Right hindlimb (tissue), 1 donor: ENCODE measurements at places on chromosomes 2 and 18.

DNA sequence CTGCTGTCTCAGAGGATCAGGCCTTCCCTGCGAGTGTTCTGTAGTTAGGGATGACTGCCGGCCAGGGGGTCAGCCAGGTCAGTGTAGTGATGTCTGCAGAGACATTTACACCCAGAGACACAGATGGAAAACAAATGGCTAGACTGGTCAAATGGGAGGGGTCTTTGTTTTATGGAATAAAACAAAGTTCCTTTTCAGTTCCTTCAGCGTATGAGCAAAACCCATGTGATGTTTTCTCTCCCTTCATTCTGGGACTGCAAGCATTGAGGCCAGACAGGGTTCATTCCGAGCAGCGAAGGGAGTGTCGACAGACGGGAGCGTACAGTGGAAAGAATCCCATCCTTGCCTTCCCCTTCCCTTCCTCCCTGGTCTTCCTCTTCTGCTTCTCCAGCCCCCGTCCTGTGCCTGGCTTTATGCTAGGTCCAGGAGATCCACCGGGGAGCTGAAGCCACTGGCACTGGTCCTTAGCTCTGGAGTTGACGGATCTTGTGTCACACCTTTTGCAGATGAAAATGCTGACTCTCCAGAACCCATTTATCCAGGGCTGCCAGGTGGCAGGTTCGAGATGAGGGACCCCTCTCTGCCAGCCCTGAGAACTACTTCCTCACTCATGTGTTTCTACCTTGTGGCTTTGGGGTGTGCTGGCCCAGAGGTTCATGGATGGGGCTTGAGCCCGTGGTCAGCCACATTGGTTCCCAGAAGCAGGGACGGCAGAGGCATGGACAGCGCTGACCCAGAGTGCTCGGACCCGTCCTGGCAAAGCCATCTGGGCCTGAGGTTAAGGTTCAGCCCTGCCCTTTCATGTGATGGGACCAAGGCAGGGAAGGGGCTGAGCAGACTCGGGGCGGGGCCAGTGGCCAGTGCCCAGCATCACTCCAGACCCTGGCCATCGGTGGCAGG lies 24.2 kb downstream of the ITGB1BP1 start:
- peak; percentile 53 for DNase-seq

GRCh38 chr2:73762571-73762970 lies 17.3 kb downstream of the DUSP11 start:
- no peak for DNase-seq

DNA sequence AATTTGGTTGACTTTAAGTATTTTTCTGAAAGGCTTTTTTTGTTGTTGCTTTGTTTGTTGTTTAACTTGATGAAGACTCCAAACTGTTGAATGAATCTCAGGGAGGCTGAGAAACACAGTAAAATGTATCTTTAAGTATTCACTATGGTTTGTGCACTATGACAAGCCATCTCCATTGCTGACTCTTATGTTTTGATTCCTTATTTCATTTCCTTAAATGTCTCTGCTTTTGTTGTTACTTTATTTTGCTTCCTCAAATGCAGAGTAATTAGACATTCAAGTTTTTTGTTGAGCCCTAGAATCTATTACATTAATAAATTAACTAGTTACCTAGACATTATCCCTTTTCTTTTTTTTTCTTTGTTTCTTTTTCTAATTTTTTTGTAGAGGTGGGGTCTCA lies 46.3 kb upstream of the SLC39A10 start:
- no peak for DNase-seq

- DNase-seq = no peak
These were observed 81.9 kb upstream of the TMEM178A start for GRCh38 chr2:39583781-39584180.

DNA sequence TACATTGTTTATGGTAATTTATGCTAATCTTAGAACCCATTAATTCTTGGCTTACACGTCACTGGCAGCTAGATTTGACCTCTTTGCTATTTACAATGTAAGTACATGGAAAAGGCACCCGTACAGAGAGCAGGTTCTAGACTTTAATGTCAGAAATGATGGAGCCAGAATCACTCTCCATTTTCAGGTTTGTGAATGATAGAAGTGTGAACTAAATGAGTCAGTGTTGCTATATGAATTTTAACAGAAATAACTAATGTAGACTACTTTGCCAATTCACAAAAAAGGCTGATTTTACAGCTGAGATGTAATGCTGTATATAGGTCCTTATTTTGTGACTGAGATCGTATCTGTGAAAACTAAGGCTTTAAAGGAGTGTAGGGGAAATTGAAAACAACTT lies 214.6 kb downstream of the LDLRAD4 start:
- no peak for DNase-seq
